Endodermal cell (in vitro differentiated cells): ENCODE measurements at places on chromosomes 6 and 20. TPM values are rescaled to one million over a fixed set of nuclear protein-coding genes. Genes with fewer than 3 reads are reported as not detected.
A peak's percentile ranks its signal among the peaks of the same experiment; 100 is the strongest.

The LY6G6C gene
- 0.38 to 0.42 TPM in 2 of 3 replicates, not detected in the other for total RNA-seq

The TFAP2D gene
- total RNA-seq: not detected in 3 replicates

The LRP11 gene
- total RNA-seq: 6.0 and 6.6 TPM in 2 replicates

The NRSN1 gene
- 0.38 TPM in 1 of 2 replicates, not detected in the other for total RNA-seq

DNA sequence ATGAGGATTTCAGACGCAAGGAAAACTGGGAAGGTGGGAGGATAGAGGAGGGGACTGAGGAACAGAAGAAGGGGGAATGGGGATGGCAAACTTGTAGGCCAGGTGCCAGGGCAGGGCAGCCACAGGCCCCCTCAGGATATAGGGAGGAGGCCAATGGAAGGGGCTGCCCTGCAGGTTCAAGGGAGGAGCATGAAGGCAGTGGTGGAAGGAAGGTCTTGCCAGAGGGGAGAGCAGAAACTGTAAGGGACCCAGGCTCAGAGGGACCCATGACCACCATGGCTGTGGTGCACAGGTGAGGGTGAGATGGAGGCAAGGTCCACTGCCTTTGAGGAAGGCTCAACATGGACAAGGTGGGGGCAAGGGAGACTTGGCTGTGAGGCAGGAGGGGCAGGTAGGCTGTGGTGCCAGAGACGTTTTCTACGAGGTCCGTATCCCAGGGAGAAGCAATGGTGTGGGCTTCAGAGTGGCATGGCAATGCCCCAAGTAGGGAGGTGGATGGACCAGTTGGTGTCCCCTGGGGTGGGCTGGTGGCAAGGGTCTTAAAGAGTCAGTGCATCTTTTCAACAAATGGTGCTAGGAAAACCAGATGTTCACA is 22.7 kb downstream of the HLA-F start:
- no peak for DNase-seq

- DNase-seq: no peak
Measured at GRCh38 chr6:70847106-70848084, 109.5 kb downstream of the B3GAT2 start.

GRCh38 chr20:60262967-60263603 is 304.9 kb downstream of the CDH26 start:
- DNase-seq: peak; percentile 90

DNA sequence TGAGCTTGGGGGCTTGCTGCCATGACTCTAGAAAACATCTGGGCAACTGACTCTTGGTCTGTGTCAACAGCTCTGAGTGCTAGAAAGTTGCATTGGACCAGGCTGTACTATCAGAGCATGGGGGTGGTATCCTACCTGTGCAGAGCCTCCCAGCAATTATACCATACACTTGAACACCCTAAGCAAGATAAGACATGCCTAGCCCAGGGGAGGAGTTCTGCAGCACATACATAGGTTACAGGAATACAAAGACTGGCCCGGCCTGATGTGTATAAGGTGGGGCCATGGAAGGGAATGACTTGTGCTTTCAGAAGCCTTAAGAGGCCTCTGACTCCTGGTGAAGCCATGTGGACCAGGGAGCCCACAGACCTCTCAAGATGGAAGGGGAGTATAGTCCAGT is 11.4 kb upstream of the MOCS1 start:
- no peak for DNase-seq

DNA sequence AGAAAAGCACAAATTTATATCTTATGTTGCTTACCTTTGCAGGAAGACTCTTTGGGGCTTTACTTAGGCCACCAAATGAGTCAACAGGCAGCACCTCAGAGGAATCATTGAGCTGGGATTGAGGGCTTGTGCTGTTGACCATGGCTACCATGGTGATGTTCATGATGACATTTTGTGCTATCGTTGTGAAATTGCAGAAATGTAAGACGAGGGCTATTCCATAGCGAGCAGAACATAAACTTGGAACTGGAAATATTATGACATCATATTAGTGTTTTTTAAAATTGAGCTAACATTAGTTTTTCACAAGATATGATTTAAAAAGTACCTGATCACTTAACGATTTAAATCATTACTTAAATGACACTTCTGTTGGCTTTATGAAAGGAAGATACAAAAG is 11.8 kb downstream of the SLC17A3 start:
- no peak for DNase-seq

DNA sequence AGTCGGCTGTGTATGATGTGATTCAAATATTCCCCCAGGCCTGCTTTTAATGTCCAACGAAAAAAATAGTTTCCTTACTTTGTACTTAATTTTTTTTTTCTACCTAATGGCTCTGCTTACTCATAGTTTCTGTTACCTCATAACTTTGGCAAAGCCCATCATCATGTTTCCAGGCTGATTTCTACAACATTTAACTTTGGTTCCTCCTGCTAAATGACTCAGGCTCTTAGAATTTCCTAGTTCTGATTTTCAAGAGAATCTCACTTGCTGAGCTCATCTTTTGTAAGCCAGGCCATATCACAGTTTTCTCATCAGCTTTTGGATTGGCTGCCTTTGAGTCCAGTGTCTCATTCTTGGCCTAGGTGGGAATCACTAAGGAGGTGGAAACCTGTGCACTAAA is 323.1 kb downstream of the HDGFL1 start:
- DNase-seq: no peak

DNA sequence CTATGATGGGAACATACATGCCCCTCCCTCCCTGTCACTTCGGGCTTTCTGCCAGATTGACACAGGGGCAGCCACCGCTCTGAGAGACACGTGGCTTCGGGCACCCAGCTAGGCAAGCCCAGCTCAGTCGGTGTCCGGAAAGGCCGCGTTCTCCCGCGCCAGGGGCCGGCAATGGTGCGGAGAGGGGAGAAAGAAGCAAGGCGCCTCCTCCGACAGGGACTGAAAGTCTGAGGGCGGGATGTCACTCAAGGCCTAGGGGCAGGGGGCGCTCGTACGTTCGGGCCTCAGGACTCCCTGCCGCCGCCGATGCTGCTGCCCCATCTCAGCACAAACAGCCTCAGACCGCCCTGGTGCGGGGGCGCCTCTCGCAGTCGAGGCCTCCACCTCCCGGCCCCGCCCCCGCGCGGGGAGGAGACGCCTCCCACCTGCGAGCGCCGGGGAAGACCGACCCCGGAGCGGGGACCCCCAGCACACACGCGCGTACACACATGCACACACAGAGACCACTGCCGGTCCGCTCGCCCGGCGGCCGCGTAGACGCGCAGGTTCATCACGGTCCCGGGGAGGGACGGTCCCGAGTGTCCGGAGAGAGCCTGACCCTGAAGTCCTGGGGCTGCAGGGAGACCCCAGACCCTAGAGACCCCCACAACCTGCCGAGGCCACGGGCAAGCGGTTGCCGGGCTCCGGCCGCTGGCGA is 1.9 kb downstream of the GRM4 start:
- DNase-seq: peak; percentile 95

DNA sequence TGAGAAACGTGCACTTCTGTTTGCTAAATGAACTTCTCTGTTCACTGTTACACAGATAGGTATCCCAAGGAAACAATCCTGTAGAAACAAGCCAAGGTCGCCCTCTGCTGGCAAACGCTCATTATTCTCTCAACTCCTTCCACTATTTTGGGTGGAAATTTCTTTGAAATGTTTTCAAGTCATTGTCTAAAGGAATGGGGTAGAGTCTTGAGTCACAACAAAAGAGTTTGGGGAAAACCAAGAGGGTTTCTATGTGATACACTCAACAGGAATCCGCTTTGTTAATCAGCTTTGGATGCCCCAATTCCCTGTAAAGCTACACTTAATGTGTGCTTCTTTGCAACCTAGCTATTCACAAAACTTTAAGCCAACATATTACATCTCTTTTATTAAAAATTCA is 4.6 kb upstream of the RAE1 start:
- peak; percentile 88 for DNase-seq
